ENCODE measurements at places on chromosomes 11 and 22.
A peak's percentile ranks its signal among the peaks of the same experiment; 100 is the strongest.

DNA sequence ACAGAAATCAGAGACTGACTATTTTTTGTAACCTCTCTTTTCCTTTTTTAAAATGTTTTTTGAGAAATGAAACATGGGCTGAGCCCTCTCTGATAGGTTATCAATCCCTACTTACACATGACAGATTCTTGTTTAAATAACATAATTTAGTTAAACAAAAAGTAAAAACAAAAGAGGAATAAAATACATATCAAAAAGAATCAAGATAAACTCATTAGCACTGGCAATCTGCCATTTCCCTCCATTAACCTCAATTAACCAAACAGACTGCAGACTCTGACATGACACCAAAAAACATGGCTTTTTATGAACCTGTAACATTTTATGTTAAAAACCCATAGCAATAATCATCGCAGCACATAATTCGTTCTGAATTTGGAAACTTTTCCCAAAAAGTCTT lies 284.4 kb upstream of the MTNR1B start:
- H3K4me3 ChIP-seq: no peak overlapping the region
- no peaks in the 10 kb centered on the region for H3K36me3 ChIP-seq
- no peaks in the 10 kb centered on the region for H3K27me3 ChIP-seq
- no peaks in the 10 kb centered on the region for H3K4me1 ChIP-seq

DNA sequence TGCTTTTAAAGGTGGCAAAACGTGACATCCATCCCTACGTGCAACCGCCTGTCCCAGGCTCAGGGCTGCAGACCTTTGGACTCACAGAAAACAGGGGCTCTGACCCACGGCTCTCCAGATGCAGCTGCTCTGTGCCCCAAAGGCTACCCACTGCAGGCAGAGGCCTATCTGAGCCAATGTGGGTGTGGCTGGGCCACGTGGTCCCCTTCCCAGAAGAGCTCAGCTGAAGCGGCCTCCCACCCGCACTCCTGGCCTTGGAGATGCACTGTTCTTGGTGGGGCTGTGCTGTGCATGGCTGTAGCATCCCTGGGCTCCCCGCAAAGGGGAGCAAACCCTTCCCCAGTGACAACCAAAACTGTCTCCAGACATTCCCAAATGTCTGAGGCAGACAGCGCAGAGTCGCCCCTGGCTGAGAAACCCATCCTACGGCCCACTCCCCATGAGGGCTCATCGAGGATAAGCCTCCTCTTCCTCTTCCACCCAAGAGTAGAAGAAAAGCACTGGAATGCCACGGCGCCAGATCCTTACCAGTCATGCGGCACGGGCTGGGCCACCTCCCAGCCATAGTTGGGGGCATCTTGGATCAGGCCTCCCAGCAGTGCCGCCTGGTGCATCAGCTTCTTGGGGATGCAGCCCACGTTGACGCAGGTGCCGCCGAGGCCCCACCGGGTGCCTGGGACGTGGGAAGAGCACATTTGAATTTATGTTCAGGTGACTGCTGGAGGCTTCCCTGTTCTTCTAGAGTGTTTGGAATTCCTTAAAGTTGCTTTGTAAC lies 23.1 kb upstream of the COMT start:
- no peak overlapping the region for H3K4me3 ChIP-seq
- H3K27me3 ChIP-seq: no peaks in the 10 kb centered on the region
- no peaks in the 10 kb centered on the region for H3K4me1 ChIP-seq

DNA sequence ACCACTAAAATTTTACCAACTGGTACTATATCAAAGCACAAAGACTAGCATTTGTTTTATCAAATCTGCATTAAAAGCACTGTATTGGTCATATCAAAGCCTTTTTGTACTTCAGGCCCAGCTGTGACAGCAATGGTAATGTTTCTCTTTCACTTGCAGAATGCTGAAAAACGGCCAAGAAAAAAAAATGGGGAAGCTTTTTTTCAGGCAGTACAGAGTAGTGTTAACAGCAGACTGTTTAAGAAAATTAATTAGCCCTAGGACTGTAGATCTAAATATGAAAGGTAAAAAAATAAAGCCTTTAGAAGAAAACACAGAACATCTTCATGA lies 33.3 kb downstream of the DENND5A start:
- no peak for DNase-seq
- no peaks in the 10 kb centered on the region for H3K36me3 ChIP-seq
- peaks cover 35% of the 10 kb centered on the region for H3K4me1 ChIP-seq
- peak overlapping the region; percentile 35 for H3K27ac ChIP-seq
- H3K4me3 ChIP-seq: peak overlapping the region; percentile 63

- no peaks in the 10 kb centered on the region for H3K27me3 ChIP-seq
- no peaks in the 10 kb centered on the region for H3K4me1 ChIP-seq
- no peaks in the 10 kb centered on the region for H3K36me3 ChIP-seq
- DNase-seq: no peak
Observed at GRCh38 chr11:104649002-104649401, 249.3 kb downstream of the CASP12 start.

DNA sequence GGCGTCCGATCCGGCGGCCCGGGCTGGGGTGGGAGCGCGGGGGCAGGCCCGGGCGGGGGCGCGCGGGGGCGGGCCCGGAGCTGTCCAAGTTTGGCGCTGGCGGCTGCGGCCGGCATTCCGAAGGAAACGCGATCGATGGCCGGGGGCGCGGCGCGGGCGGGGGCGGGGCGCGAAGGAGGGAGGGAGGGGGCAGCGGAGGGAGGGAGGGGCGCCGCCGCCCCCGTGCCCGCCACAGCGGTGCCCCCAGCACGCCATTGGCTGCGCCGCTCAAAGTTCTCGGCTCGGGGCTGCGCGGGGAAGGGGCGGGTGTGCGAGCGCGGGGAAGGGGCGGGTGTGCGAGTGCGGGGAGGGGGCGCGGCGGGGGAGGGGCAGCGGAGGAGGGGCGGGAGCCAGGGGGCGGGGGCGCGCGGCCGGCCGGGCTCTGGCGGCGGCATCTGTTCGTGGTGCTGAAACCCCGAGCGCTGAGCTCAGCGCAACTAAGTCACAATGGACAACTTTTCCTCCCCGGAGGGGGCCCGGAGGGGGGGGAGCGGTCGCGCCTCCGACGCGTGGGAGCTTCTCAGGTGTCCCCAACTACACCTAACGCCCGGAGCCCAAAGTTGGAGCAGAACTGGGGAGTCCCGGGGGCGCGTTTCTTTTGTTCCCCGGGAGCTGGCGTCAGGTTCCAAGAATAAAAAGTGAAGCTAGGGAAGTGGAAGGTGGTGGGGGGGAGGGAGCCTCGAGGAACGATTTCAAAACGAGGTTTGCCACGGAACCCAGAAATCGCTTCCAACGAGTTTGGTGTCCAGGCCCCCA lies 2.2 kb downstream of the PHF21B start:
- H3K4me3 ChIP-seq: peak overlapping the region; percentile 73
- no peak overlapping the region for H3K27ac ChIP-seq
- H3K27me3 ChIP-seq: peaks cover 11% of the 10 kb centered on the region
- peaks cover 13% of the 10 kb centered on the region for H3K4me1 ChIP-seq

DNA sequence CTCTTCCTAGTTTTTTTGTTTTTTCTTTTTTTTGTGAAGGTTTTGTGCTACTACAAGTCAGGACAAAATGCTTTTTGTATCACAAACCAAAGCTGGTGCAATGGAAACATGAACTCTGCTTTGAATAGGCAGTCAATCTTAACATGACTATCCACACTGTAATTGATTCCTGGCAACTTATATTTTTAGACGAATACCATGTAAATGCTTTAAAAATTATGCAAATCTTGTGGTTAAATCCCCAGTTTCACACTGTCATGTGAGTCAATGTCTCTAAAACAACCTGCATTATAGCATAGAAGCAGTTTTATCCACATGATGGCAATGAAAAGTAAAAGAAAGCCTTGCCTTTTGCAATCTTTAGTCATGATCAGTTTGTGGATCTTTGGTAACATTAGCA lies 8.9 kb downstream of the TRPC6 start:
- H3K4me3 ChIP-seq: no peak overlapping the region
- no peak for DNase-seq
- H3K27me3 ChIP-seq: no peaks in the 10 kb centered on the region
- H3K27ac ChIP-seq: no peak overlapping the region
- H3K36me3 ChIP-seq: no peaks in the 10 kb centered on the region
- H3K4me1 ChIP-seq: no peaks in the 10 kb centered on the region

GRCh38 chr11:96203567-96204365 lies 139.2 kb downstream of the MAML2 start:
- peaks cover 34% of the 10 kb centered on the region for H3K4me1 ChIP-seq
- no peak overlapping the region for H3K4me3 ChIP-seq
- H3K27me3 ChIP-seq: no peaks in the 10 kb centered on the region
- no peak overlapping the region for H3K27ac ChIP-seq
- no peaks in the 10 kb centered on the region for H3K36me3 ChIP-seq

- no peaks in the 10 kb centered on the region for H3K4me1 ChIP-seq
- H3K27me3 ChIP-seq: no peaks in the 10 kb centered on the region
- no peak for DNase-seq
Observed at GRCh38 chr11:491358-491757, 15.7 kb downstream of the RNH1 start.

GRCh38 chr22:48256776-48257684 lies 1494.6 kb downstream of the TBC1D22A start:
- H3K27me3 ChIP-seq: no peaks in the 10 kb centered on the region
- no peak overlapping the region for H3K4me3 ChIP-seq
- H3K36me3 ChIP-seq: no peaks in the 10 kb centered on the region
- DNase-seq: no peak
- H3K4me1 ChIP-seq: no peaks in the 10 kb centered on the region
